ENCODE measurements at places on chromosomes 5 and 9.

GRCh38 chr5:63211448-63212132, 633.0 kb downstream of the LRRC70 start:
- DNase-seq: no peak

DNA sequence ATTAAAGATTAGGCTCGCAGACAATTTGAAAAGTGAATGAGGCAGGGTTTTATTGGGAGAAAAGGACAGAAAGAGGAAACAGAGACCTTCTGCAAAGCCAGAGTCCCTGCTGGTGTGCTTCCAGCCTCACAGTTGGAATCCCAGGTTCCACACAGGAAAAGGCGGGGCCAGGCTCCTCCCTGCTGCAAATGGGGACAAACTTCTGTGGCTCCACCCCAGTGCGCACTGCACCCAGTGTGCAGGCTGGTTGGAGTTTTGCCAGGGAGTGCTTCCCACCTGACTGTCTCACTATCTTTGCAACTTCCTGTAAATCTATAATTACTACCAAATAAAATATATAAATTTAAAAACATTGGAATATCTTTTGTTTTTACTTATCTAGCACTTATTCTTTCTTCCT, 386.0 kb upstream of the GRIN3A start:
- no peak for DNase-seq

GRCh38 chr5:123134653-123135181, 45.7 kb downstream of the PRDM6 start:
- DNase-seq: no peak

- DNase-seq: no peak
Measured at GRCh38 chr9:72675586-72675985, 154.2 kb downstream of the TMC1 start.

DNA sequence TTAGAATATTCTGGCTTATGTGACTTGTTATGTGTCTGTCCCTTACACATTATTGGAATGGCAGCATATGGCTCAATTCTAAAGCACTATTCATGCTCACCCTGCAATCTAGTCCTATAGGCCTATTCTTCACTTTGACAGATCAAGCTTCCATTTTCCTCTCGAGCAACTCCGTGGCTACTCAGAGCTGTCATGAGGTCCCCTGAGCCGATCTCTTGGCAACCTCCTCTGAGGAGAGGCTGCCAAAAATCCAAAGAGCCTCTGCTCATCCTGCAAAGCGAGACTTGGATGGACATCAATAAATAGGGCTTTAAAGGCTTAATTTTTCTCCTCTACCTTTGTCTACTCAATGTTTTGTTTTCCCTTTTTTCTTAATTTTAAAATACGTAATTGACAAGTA, 163.8 kb downstream of the GABRB2 start:
- DNase-seq: no peak

GRCh38 chr5:5652181-5652580, 229.7 kb downstream of the ICE1 start:
- no peak for DNase-seq

Data from AG04449 (cell line).